ENCODE measurements at places on chromosomes 6 and 20. TPM values are rescaled to one million over a fixed set of nuclear protein-coding genes. Genes with fewer than 3 reads are reported as not detected.

DNA sequence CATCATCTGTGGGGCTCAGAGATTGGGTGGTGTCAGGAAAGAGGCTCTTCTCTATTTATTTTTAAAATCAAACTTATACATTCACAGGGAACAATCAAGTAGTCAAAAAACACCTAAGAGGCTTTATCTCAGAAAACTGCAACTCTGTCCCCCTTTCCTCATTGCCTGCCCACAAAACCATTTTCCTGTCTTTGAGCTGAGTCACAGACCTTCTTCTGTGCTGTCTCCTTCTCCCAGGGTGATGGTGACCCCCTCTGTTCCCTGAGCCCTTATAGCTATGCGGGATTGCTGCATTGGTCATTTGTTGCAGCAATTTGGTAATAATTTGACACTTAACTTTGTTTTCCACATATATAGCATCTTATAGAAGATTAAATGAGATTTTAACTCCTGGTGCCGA, 195.2 kb upstream of the PROKR2 start:
- no peak for DNase-seq

GRCh38 chr6:51459958-51460357, 627.5 kb downstream of the PKHD1 start:
- no peak for DNase-seq

CSNK2B gene
- 116 TPM for total RNA-seq

- DNase-seq = no peak
Observed at GRCh38 chr6:3631877-3632276, 119.6 kb downstream of the PXDC1 start.

PTCRA gene
- not detected for total RNA-seq
